ENCODE measurements at places on chromosomes 11 and 22.

GRCh38 chr22:27752771-27753170 is 48.8 kb downstream of the MN1 start:
- no peak for DNase-seq

DNA sequence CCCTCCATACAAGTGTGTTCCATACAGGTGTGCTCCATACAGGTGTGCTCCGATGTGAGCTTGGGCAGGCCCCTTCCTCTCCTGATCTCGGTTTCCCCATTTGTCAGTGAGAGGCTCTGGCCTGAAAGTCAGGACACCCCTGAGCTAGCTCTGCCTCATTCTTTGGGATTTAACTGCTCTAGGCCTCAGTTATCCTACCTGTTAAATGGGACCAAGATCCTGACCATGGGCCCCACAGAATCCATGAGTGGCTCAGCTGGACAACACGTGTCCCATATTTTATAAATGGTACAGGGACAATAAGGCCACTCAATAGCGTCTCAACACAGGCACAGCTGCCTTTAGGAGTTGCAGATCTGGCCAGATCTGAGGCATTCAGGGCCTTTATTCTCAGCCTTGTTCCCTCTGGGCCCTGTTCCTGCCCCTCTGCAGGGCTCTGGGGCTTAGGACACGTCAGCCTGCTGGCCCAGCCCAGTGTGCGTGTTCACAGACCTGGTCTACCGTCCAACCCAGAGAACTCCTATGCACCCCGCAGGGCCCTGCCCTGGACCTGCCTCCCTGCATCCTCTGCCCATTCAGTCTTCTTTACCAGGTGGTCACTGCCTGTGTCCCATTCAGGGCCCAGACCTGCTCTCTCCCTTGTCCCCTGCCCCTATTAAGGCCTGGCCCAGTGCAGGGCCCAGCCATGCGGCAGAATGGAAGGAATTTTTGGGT is 18.9 kb upstream of the IGLL1 start:
- DNase-seq, result no peak

DNA sequence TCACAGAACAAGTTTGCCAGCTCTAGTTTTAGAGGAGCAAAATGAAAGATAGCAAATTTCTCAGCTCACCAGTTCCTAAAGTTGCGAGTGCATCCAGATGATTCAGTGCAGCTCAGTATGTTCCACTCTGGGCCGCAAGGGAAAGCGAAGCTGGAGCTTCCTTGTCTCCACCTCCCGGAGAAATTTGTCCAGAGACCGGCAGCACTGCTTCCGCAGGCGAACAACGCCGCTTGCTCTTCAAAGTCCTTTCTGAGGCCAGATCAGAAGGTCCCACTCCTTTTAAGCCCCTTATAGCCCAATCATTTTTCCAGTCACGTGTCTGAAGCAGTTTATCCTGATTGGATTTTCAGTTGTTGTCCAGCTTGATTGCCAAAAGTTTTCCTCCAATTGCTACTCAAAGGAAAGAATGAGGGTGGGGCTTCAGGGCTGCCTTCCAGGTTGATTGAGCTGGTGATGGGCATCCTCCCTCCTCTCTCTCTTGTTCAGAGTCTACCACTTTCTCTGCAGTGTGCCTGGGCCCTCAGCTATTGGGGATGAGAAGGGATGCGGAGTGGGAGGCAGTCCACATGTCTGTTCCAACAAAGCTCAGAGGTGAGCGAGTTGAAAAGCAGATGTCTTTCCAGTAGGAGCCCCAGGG is at the start of gene ZNF280A:
Gene ZNF280A (minus strand): TSS at position 251 of the 637 bp plus-strand sequence. CDS start 4,640 bp downstream, outside the sequence.
- DNase-seq, result no peak

- no peak for DNase-seq
Observed at GRCh38 chr11:74755395-74755995, 6.8 kb downstream of the RNF169 start.

All from CD4-positive, alpha-beta memory T cell (primary cell).